Mammary epithelial cell (primary cell): ENCODE measurements at places on chromosomes 7 and 10.

GRCh38 chr7:15821484-15822427, 135.3 kb upstream of the MEOX2 start:
- no peak for DNase-seq

- DNase-seq: no peak
Measured at GRCh38 chr10:35152992-35153391, 26.3 kb downstream of the CREM start.

GRCh38 chr10:63866075-63866746, 345.0 kb downstream of the REEP3 start:
- peak; percentile 25 for DNase-seq

DNA sequence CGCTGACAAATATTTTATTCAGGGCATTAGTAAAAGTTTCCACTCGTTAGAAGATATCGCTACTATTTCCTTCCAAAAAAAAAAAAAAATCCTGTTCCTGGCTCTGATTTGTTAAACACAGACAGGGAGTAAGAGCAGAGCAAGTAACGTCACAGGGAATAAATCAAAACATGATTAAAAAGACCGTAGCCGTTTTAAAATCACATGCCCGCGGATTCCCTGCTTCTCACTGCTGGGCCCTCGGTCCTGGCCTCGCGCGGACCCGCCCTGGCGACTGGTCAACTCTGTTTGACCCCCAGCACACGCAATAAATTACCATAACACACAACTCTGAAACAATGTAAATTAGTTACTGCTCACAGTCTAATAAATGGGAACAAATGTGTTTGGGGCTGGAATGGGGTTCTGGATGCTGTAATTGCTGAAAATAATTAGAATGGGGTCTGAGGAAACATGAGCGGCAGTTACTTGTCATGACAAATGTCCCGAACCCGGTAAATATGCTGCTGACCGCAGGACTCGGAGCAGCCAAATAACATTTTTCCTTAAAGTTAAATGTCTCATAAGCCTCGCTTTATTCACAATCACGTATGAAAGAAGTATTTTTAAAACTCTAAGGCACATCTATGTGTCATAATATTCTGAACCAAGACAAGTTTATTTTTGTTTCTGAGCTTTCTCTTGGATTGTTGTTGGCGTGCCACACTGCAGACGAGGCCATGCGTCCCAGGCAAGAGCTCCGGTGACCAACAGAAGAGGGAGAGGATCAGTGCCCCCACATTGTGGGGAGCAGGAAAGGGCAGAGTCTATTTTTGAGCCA, 17.9 kb downstream of the EBF3 start:
- DNase-seq: no peak

DNA sequence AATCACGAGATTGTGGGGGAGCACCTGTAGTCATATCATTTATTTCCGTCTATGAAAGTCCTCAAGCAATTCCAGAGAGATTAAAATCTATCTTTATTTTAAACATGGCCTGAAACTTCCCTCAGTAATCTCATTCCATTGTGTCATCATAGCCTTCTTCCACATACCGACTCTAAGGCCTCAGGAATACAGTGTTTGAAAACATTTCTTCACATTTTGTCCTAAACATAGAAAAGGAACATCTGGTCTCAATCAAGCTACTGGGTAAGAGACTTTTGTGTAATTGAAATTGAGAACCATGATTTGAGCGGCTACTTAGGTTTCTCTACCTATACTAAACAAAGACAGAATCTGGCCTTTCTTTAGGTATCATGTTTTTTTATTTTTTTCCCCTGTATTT, 78.0 kb upstream of the ELMO1 start:
- DNase-seq: no peak

GRCh38 chr7:36264123-36264801, 111.2 kb downstream of the EEPD1 start:
- DNase-seq: no peak

- DNase-seq: no peak
Measured at GRCh38 chr7:79854621-79855020, 280.0 kb upstream of the GNAI1 start.

DNA sequence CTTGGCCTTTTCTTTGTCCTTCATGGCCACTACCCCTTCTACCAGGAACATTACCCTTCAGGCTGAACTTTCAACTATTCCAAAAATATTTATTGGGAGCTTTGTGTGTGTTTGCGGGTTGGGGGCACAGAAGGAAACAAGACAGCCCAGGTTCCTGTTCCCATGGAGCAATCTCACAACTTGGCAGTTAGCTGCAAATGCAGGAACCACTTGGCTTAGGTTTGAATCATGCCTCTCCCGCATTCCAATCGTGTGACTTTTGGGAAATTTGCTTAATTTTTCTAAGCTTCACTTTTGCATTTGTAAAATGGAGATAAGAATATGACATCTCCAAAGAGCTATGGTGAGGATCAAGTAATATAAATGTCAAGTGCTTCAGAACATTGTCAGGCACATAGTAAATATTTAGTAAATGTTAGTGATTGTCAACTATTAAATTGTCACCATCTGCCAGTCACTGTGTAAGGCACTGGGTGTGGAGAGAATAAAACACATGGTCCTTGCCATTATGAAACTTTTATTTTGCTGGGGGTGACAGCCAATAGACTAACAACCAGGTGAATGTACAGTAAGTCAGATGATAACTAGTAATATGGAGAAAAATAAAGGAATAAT, 277.1 kb downstream of the SNX13 start:
- DNase-seq: peak; percentile 69

DNA sequence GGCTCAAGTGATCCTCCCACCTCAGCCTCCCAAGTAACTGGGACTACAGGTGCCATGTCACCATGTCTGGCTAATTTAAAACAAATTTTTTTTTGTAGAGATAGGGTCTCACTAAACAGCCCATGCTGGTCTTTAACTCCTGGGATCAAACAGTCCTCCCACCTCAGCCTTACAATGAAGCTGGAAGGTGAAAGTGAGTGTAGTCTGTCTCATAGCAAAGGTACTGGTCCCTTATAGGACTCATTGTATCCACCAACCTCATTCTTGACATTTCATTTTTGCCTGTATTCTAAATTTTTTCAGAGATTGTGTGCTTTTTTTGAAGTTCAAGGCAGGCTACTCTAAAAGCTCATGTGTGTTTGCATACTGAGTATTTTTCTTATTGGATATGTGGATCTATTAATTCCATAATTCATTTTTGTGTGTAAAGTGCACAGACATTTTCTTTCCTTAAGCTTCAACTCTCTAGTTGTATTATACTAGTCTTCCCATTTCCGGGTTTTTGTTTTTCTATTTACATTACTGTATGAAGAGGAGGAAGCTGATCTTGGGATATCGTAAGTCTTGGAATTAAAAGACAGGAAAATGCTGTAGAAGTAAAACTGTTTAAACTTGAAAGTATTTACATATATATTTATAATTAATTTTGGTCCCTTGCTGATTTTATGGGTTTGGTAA, 13.3 kb downstream of the KMT2E start:
- DNase-seq: no peak

DNA sequence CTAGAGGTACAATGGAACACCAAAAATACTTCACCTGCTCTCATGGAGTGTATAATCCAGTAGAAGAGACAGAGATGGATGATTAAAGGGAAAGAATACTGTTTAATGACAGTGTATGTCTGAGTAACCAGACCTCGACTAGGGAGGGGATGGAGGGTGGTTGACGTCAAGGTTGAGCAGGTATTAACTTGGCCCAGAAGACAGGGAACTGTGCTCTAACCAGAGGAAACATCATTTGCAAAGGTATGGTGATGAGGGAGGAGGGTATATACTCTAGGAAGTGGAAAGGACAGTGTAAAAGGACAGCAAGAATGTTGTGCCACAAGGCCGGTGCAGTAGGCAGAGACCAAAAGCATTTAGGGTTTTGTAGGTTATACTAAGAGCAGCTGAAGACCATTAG, 2.9 kb downstream of the MIOS start:
- no peak for DNase-seq

DNA sequence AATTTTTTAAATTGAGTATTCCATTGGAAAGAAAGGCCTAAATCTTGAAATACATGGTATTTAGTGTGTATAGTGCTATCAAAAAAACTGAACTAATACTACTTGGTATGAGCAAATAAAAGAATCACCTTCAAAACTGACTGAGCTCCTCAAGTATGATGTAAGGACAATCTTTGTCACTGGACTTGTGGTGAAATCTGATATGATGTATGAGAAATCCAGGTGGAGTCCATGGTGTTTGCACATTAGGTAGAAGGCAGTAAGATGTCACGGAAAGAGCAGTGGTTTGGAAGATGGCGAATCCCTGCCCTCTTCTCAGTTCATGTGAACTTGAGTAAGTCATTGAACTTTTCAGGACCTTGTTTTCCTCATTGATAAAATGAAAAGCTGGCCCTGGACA, 62.1 kb upstream of the COL1A2 start:
- peak; percentile 43 for DNase-seq

- DNase-seq: no peak
Measured at GRCh38 chr10:57979491-57979890, 288.2 kb downstream of the IPMK start.

GRCh38 chr10:98463016-98463415, 16.3 kb upstream of the HPS1 start:
- no peak for DNase-seq

DNA sequence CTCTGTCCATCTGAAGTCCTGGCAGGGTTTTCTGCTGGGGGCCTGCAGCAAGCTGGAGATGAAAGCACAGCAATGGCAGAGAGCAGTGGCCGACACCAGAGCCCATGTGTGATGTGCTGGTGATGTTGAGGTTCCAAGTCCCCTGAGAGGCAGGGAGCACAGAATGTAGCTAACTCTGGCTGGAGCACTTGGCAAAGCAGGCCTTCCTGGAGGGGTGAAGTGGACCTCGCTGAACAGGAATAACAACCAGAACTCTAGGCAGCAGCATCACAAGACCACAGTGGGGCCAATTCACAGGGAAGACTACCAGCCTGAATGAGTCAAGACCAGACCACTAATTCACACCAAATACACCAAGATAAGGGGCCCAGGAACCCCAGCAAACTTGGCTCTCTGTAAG, 22.8 kb upstream of the MSMB start:
- no peak for DNase-seq

DNA sequence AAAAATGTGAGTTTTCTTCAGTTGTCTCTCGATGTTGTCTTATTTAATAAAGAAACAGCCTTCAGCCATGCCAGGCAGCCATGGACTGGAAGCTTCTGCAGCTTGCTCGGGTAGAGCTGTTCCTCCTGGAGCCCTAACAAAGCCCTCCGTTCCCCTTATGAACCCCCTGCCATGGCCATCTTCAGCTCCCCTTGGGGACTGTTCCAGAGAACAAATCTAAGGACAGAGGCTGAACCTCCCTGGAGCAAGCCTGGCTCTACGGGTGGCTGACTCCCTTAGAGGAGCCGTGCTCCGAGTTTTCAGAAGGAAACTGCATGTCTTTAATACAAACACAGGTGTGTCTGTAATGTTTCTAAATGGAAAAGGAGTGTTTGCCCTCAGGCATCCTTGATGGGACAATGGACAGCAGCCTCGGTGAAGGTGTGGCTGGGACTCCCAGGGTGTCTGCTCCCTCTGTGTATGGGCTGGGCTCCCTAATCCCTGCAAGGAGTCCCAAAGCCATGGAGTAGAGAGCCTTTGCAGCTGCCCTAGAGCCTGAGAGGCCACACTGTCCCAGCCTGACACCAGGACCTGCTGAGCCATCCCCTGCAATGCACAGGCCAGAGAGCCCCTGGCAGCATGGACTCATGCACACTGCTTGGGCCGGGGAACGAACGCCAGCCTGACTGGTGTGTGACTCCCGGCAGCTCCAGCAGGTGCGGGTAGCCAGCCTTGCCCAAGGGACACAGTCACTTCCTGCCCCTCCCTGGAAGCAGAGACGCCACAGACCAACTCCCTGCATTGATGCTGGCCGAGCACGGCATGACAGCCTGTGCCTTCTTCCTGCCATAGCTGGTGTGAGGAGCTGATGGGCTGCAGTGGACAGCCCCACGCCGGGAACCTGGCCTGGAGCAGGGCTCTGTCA, 381.8 kb downstream of the TCERG1L start:
- DNase-seq: no peak

- DNase-seq: peak; percentile 97
Measured at GRCh38 chr7:36659172-36659516, 65.2 kb downstream of the AOAH start.

- DNase-seq: no peak
Measured at GRCh38 chr10:29387269-29387668, 98.4 kb downstream of the LYZL1 start.

- no peak for DNase-seq
Measured at GRCh38 chr10:62755662-62756653, 48.6 kb upstream of the ADO start.

DNA sequence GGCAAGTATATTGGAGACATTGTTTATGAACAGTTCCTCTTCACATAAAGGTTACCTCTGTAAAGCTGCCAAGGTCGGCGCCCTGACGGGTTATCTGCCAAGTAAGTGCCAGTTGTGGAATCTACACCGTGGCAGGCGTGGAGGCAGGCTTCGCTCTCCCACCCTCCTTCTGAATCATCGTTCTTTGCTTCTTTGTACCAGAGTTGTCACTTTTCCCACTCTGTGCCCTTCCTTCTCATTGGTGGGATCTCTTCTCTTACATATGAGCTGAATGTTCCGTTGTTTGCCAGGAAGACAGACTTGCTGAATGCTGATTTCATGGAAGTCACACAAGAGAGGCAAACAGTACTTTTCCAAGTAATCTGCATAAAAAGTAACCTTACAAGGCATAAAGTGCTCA, 40.6 kb upstream of the PTPRZ1 start:
- peak; percentile 8 for DNase-seq

- DNase-seq: no peak
Measured at GRCh38 chr7:137664846-137665245, 181.9 kb downstream of the DGKI start.

GRCh38 chr10:31645786-31646185, 282.8 kb downstream of the ARHGAP12 start:
- peak; percentile 48 for DNase-seq

- no peak for DNase-seq
Measured at GRCh38 chr7:1466524-1467271, 7.4 kb upstream of the MICALL2 start.

GRCh38 chr7:130907439-130907838, 173.4 kb upstream of the KLF14 start:
- DNase-seq: no peak

GRCh38 chr7:139739863-139740597, 37.8 kb downstream of the HIPK2 start:
- DNase-seq: no peak

DNA sequence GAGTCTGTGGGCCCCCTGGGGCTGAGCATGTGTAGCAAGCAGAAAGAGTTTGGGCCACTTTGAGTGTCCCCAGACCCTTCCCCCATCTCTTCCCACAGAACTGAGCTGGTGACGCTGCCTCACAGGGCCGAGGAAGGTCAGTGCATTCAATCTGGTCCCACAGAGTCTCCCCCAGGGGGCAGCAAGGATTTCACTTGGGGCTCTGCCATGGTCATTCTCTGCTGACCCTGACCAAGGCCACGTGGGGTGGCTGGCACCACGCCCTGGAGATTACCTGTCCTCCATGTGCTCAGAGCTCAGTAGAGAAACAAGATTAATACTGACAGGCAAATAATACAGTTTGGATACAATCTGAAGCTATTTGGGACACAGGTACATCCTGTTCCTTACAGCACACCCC, 30.2 kb downstream of the ADRA2A start:
- DNase-seq: no peak
